Stimulated activated CD8-positive, alpha-beta memory T cell treated with anti-CD3 and anti-CD28 coated beads, Interleukin-4, amount 100 ng/mL, for 1 hour (primary cell): ENCODE measurements at places on chromosomes 11 and 22.

GRCh38 chr22:30878516-30879414 is 89.8 kb downstream of the MORC2 start:
- no peak for DNase-seq

DNA sequence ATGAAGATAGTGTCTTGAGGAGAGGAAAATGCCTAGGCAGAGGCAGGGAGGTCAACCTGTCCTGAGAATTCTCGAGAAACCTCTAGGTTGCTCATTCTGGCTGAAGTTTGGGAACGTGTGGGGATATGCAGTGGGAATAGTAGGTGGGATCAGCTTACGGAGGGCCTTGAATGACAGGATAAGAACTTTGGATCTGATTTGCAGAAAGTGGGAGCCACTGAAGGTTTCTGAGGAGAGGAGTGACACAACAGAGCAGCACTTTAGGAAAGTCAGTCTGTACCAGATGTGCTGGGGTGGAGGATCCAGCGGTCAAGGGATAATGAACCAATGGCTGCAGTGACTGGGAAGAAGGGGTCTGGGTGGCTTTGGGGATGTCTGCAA is 2.4 kb downstream of the CD82 start:
- no peak for DNase-seq

DNA sequence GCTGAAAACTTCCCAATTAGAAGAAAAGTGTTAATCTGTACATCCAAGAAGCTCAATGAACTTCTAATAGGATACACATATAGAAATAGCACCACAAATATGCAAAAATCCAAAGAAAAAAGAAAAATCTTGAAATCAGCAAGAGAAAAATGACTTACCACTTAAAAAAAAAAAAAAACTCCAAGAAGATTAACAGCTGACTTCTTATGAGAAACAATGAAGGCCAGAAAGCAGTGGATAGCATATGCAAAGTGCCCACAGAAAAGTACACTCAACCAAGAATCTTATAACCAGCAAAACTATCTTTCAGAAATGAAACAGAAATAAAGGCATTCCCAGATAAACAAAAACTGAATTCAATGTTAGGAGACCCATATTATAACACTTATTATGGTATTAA is 29.9 kb upstream of the OR5B12 start:
- DNase-seq, result no peak

DNA sequence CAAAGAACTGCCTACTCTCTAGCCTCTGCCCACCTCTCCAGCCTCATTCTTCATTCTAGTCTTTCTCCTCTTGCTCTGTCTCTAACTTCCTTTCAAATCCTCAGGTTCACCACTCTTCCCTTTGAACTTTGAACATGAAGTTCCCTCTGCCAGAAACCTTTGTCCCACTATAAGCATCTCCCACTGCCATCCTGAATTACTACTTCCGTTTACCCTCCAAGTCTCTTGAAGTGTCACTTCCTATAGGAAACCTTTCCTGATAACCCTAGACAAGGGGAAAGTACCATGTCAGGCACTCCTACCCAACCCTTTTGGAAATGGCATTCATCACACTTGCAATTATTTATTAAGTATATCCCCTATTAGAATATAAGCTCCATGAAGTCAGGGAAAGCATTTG is 3.1 kb downstream of the RAB30 start:
- DNase-seq, result no peak

DNA sequence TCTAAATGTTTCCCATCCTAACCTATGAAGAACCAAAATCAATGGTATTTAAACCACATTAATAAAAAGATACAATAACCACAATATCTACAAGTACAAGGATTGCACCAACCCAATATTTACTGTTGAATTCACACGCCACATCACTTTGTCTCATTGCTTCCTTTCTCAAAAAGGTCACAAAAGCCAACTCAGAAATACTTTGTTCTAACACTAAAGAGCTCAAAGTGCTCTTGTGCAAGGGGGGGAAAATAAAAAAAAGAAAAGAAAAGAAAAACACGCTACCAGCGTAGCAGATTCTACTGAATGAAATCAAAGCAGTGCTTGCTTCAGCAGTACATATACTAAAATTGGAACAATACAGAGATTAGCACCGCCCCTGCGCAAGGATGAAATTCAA is 10.5 kb upstream of the ARHGAP32 start:
- DNase-seq, result no peak

GRCh38 chr11:11909727-11910126 is 68.0 kb downstream of the USP47 start:
- no peak for DNase-seq

- no peak for DNase-seq
These were observed 27.9 kb downstream of the SMIM38 start for GRCh38 chr11:69183613-69184012.
